ENCODE measurements at places on chromosomes 11 and 22.

- no peak for DNase-seq
Measured at GRCh38 chr11:14578541-14578956, 58.4 kb upstream of the PSMA1 start.

DNA sequence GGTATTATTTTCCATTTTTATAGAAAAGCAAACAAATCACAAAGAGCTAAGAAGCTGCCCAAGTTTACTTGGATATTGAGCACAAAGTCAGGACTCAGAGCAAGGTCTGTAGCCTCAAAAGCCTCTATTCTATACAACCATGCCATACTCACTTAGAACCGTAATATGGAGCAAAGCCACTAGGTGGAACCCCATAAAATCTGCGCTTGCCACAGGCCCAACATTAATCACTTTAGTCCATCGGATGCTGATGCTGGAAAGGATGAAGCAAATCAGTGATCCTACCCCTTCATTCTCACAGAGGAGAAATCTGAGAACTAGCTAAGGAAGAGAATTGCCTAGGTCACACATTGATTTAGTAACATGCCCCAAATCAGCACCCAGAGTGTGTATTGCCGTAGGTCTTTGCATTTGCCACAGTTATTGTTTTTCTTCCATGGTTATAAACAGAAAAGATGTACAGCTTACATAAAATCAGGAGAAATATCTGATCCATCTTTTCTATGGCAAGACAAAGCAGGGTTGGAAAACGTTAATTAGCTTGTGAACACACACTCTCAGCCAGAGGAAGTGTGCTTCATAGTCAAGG, 56.7 kb upstream of the RAB38 start:
- DNase-seq, result no peak

DNA sequence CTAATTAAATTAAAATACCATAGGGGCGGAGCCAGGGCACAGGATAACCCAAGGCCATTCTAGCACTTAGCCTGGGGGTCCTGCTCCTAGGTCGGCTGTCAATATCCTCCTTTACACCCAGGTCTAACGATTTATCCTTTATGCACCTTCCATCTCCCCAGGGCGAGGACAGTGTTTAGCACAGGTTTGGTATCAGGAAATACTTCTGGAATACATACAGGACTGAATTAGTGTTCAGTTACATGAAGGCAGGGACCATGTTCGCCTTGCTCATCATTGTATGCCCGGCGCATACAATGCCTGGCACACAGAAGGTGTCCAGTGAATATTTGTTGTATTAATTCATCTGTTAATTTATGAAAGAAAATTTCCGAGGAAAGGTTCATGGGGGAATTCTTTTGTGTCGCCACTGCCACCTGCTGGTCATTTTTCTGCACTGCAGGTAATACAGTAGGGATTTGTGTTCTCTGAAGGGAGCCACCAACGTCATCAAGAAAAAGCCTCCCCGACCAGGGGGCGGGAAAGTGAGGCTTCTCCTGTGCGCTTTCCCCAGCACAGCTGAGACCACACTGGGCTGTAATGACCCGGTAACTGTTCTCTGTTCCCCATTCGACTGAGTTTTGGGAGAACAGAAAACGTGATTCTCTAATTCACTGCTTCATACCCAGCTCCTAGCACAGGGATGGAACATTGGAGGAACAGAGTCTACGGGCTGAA, 68.7 kb upstream of the ASPHD2 start:
- DNase-seq, result peak; percentile 47

- DNase-seq, result no peak
Measured at GRCh38 chr11:12287374-12288211, 89.8 kb upstream of the PARVA start.

GRCh38 chr22:41815716-41816115, 15.2 kb downstream of the CCDC134 start:
- DNase-seq, result no peak

- DNase-seq, result no peak
Measured at GRCh38 chr11:77204754-77205466, 76.9 kb downstream of the MYO7A start.

DNA sequence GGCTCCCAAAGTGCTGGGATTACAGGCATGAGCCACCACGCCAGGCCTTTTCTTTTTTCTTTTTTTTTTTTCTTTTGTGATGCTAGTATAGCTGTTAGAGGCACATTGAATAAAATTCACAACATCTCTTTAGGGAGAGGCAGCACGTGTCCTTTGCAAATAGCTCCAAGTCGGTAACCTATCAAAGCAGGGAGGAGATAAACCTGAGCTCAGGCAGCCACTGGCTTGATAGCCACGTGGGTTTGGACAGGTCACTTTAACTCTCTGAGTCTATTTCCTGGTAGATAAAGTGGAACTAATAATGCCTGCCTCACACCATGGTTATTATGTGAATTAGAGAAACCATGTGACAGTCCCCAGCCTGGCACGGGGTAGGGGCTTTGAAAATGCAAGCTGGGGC, 43.1 kb upstream of the ATXN10 start:
- no peak for DNase-seq

DNA sequence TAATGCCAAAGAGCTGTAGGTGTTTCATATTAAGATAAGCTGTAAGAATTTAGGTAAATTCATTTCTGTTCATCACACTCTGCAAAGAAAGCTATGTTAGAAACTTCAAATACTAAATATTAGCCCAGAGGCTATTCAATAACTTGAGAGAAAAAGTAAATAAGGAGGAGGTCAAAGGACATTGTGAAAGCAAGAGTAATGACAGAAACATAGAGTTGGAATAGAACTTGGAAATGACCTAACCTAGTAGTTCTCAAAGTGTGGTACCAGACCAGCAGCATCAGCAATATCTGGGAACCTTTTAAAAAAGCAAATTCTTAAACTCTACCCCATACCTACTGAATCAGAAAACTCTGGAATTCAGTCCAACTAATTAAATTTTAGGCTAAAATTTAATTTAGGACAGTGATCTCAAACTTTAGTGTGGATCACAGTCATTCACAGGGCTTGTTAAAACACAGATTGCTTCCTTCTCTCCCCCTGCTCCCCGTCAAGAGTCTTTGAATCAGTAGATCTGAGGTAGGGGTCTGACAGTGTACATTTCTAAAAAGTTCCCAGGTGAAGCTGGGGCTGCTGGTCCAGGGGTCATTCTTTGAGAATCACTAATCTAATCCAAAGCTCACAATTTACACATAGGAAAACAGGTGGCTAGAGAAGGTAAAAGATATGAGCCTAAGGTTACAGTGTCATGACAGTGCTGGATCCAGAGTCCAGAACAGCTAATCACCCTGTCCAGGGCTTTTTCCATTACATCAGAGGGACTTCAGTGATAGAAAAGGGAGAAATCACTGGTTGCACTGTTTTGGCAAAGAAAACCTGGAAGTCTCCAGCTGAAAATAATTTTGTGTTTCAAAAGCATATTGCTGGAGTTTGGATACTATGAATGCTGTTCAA, 241.1 kb downstream of the SOX6 start:
- DNase-seq, result no peak

- no peak for DNase-seq
Measured at GRCh38 chr22:36036167-36036624, 7.6 kb upstream of the RBFOX2 start.
